ENCODE measurements at places on chromosomes 16 and 17. TPM values are rescaled to one million over a fixed set of nuclear protein-coding genes. Genes with fewer than 3 reads are reported as not detected.

SOX8 gene
- total RNA-seq = 49.4 TPM

DNASE1L2 gene
- total RNA-seq = 2.8 TPM

TEKT1 gene
- 9.5 TPM for total RNA-seq

CTRB2 gene
- total RNA-seq = not detected

MYH11 gene
- 0.23 TPM for total RNA-seq

CA7 gene
- total RNA-seq = not detected

SLC38A8 gene
- total RNA-seq = 2.8 TPM

DNAH17 gene
- total RNA-seq = 0.23 TPM

KCNH4 gene
- total RNA-seq = 1.8 TPM

SULT1A2 gene
- total RNA-seq = 0.69 TPM

NPTX1 gene
- 6.7 TPM for total RNA-seq

CDH8 gene
- 248 TPM for total RNA-seq

UTP4 gene
- 34.1 TPM for total RNA-seq

KDM6B gene
- total RNA-seq = 13.1 TPM

RNF157 gene
- total RNA-seq = 42.2 TPM

Measured in diencephalon (tissue), 1 donor.